Ovary (tissue), 10 donors: ENCODE measurements at places on chromosomes 13 and 19. TPM values are rescaled to one million over a fixed set of nuclear protein-coding genes. Genes with fewer than 3 reads are reported as not detected.

DNA sequence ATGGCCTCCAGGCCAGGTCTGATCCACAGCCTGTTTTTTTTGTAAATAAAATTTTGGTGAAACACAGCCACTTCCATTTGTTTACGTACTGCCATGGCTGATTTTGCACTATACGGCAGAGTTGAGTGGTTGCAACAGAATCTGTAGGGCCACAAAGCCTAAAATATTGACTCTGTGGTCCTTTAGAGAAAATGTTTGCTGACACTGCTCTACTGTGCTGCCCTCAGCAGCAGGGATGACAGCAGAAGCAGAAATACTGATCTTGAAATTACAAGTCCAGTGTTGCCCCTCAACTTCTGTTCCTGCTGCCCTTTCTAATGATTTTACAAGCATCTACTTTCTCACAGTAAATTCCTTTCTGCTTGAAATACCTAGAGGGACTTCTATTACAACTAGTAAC lies 245.2 kb downstream of the RGCC start:
- DNase-seq, result no peak

The ZSCAN4 gene
- not detected for total RNA-seq

The ZNF737 gene
- total RNA-seq, result 23.7 TPM

The VAV1 gene
- 3.9 TPM for total RNA-seq

The WDR87 gene
- total RNA-seq, result not detected

DNA sequence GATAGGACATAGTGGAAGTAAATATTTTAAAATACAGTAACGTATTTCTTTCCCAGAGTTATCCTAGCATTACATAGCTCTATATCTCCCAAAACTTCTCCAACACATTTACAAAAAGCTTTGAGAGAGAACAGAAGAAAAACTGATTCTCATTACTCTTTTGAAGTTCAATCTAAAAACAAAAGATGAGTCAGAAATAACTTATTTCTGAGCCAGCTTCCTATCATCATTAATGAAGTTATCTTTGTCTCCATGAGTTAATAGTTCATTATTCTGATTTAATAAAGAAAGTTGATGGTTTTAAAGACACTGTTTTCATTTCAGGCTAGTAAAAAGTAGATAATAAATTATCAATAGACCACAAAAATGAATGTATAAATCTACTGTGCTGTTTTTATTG lies 446.7 kb upstream of the SPRY2 start:
- no peak for DNase-seq

DNA sequence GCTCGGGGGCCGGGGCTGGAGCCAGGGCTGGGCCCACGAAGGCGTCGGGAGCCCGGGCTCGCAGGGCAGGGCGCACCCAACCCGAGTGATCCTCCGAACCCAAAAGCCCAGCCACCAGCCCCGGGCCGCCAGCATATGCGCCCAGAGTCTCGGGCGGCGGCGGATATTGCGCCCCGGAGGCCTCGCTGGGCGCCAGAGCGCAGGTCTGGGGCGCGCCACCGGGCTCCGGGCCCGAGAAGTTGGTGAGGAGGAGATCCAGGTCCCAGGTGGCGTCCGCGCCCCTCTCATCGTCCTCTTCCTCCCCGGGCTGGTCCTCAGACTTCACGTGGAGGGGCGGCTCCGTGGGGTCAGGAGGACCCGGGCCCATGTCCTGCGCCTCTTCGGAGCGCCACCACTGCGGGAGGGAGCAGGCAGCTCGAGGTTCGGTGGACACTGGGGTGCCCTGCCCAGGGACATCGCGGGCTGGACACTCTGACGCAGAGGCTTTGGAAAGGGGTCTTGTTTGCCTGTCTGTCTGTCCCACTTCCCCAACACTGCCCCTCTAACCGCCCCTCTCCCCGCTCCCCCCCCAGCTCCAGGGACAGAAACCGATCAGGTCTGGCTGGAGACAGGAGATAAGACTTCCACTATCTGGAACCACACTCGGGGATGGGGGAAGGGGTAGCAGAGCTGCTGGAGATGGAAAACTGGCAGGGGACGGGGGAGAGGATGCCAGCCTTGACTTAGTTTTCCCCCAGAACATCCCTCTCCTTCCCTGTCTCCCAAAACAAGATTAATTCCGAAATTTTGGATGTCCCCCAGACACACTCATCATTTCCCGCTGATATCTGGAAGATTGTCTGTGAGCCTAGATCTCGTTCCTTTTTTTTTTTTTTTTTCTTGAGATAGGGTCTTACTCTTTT lies 1.0 kb downstream of the KLF1 start:
- DNase-seq, result no peak

The KIR2DL1 gene
- not detected for total RNA-seq

The FBN3 gene
- 0.54 TPM for total RNA-seq

DNA sequence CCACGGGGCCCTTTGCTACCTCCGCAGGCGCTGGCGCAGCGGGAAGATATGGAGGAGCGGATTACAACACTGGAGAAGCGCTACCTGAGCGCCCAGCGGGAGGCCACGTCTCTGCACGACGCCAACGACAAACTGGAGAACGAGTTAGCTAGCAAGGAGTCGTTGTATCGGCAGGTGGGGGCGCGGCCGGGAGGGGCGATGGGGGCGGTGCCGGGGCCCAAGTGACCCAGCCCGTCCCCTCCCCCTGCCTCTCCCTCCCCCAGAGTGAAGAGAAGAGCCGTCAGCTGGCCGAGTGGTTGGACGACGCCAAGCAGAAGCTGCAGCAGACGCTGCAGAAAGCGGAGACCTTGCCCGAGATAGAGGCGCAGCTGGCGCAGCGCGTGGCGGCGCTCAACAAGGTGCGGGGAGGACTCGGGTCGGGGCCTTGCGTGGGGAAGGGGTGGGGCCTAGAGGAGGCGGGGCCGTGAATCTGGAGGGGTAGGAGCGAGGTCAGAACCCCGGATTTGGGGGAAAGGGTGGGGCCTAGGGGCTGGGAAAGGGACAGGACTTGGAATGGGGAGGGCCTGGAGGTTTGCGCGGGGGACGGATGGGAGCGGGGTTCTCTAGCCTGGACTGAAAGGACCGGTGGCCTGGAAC lies 13.7 kb downstream of the PPFIA3 start:
- peak; percentile 50 for DNase-seq

DNA sequence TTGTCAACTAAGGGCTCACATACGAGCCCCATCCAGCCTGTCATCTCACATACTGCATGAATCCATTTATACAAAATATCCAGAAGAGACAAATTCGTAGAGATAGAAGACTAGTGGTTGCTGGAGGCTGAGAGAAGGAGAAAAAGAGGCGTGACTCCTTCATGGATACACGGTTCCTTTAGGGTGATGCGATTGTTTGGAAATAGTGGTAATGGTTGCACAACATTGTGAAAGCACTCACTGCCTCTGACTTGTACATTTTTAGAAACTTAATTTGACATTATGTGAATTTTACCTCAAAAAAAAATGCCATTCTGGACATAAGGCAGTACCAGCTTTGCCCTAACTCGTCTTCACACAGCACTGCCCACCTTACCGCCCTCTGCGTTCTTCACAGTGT lies 27.3 kb downstream of the IGFL1 start:
- DNase-seq, result no peak

DNA sequence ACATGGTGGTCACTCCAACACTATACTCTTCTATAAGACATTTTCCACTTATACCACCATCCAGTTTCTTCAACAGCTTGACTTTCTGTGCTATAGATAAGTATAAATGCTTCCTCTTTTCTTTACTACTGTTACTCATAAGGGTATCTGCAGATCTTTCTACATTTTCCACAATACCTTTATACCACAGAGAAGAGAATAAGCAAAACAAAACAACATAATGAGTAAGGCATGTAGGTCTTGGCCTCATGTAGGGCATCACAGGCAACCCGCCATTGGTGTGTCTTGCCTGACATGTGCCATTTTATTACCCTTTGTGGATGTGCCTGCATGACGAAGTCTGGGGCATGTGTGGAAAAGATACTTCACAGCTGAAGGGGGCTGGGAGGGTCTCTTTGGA lies 265.3 kb upstream of the STARD13 start:
- DNase-seq, result no peak

- no peak for DNase-seq
These were observed 10.6 kb downstream of the PLEKHJ1 start for GRCh38 chr19:2225415-2226050.

- DNase-seq, result no peak
These were observed 145.3 kb downstream of the POSTN start for GRCh38 chr13:37453246-37453645.

The SLC27A5 gene
- 14.8 TPM for total RNA-seq

The ESD gene
- total RNA-seq, result 106 TPM

GRCh38 chr19:45693106-45693788 lies 781 bp downstream of the QPCTL start:
- peak; percentile 84 for DNase-seq

The OLFM2 gene
- 13.2 TPM for total RNA-seq

DNA sequence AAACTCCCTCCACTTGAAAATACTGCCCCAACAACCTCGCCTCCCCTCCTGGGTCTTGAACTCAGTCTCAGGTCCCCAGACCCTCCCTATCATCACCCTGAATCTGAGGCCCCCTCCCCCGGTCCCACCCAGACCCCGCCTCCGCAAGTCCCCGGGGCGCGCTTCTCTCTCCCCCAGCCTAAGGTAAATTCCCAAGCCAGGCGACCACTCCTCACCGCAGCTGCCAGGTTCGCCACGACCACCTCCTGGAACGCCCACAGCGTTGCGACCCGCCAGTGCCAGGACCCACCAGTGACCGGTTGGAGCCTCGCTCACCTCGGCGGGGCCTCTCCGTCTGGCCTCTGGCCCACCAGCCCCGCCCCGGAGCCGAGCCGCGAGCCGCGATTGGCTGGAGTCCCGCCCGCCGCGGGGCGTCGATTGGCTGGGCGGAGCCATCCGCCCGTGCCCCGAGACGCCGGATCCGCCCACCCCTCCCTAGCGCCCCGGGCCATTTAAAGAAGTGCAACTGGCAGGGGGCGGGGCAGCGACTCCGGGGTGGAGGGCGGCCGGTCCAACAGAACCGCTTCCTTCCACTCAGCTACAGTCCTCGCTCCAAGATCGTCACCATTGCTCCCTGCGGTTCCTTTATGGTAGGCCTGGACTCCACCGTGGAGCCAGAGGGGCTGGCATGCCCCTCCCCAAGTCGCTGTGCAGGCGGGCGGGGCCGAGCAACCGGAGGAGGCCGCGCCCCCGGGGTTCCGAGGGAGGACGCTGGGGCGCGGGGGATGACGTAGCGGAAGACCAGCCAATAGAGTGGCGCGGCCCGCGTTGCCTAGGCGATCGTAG lies at the start of gene SERTAD3:
SERTAD3 (minus strand) TSS at position 336 of the 825 bp plus-strand sequence. CDS start 2,255 bp downstream, outside the sequence.
- peak; percentile 99 for DNase-seq

The PLA2G4C gene
- 4.9 TPM for total RNA-seq

- no peak for DNase-seq
These were observed 44.0 kb downstream of the C13orf46 start for GRCh38 chr13:113929628-113930615.

The FLT1 gene
- total RNA-seq, result 8.3 TPM

DNA sequence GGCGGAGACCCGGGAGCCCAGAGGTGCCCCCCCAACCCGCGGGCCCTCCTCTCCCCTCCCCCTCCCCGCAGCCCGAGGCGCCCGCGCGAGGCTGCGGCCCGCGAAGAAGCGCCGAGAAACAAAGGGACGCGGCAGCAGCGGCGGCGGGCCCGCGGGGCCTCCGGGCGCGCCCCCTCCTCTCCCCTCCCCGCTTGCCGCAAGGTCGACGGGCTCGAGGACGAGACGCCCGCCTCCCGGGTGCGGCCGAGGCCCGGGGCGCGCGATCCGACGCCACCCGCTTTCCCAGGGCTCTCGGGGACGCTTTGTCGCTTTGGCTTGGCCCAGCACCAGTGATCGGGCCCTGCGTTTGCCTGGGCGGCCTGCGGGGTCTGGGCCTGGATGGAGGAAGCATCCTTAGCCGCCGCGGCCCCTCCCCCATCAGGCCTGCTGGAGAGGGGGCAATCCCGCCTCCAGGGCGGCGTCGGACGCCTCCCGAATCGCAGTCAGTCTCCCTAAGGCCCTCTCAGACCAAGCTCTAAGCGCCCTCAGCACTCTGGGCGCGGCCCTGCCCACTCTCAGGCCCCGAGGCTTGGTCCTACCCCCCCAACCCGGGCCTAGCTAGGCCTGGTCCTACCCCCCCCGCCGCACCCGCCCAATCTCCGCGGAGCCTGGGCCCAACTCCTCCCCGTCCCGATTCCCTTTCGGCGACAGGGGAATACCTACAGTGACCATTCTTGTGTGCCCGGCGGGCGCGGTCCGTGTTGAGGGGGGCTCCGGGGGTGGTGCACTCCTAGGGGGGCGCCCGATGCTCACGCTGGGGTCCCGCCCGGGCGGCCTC lies 740 bp downstream of the ELAVL3 start:
- DNase-seq, result no peak

The PLPP2 gene
- 5.9 TPM for total RNA-seq

GRCh38 chr19:42427313-42427712 lies at the start of gene LIPE:
Gene LIPE (minus strand): TSS chr19:42427388. CDS start chr19:42427149, 239 bp downstream.
- no peak for DNase-seq

GRCh38 chr13:46797501-46798237 lies 708 bp upstream of the ESD start:
- no peak for DNase-seq

DNA sequence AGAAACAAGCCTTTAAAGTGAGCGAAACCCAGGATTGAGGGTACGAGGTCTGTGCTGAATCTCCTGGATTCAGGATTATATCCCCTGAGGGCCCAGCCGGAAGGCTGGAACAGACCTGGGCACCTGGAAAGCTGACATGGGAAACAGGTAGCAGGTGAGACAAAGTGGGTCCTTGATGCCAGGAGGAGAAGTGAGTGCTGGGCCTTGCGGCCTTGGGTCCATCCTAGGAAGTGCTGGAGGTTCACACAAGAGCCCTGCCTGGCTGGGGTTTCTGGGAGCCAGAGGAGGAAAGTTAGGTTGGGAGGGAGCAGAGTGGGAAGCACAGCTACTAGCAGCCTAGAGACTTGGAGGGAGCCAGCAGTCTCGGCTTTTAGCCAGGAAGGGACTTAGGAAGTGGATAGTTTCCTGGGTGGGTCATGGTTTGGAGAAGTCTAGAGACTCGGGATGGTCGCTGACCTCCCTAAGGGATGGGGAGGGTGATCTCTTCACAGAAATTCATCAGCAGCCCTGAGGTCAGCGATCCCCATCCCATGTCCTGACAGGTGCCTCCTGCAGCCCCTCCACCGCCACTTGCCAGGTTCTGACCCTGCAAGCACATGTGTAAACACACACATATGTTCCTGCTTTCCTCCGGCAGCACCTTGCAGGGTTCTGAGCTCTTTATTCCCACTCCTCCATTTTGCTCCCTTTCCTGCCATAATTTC lies 29.4 kb upstream of the ZNF492 start:
- DNase-seq, result no peak

GRCh38 chr19:35644987-35645679 lies 3.0 kb upstream of the COX6B1 start:
- peak; percentile 94 for DNase-seq

DNA sequence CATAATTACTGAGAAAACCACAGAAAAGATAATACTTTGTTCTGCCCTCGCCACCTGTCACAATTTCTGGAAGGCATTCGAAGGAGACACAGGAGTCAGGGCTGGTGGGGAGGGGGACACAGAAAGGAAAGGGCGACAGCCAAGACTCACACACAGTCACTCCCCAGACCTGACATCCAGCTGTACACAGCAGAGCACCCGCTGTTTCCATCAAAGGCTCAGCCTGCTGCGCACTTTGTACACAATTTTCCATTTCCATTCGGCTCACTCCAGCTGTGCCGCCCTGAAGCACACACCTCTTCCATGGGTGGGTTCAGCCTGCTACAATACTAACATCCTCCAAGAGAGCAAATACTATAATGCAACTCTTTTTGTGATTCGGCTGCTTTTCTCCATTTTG lies 38.0 kb downstream of the STK24 start:
- DNase-seq, result no peak

- DNase-seq, result no peak
These were observed 16.7 kb upstream of the ITM2B start for GRCh38 chr13:48216204-48216711.

The MISP gene
- 1.4 TPM for total RNA-seq

The NLRP12 gene
- 0.05 TPM for total RNA-seq
